ENCODE measurements at places on chromosomes 4 and X.
A peak's percentile ranks its signal among the peaks of the same experiment; 100 is the strongest.

- peaks cover 10% of the 10 kb centered on the region for H3K27me3 ChIP-seq
- H3K4me1 ChIP-seq, result no peaks in the 10 kb centered on the region
- no peaks in the 10 kb centered on the region for H3K36me3 ChIP-seq
- no peak overlapping the region for H3K4me3 ChIP-seq
- H3K27ac ChIP-seq, result no peak overlapping the region
- ATAC-seq, result no peak
Observed at GRCh38 chr4:8700531-8700930, 108.0 kb downstream of the CPZ start.

DNA sequence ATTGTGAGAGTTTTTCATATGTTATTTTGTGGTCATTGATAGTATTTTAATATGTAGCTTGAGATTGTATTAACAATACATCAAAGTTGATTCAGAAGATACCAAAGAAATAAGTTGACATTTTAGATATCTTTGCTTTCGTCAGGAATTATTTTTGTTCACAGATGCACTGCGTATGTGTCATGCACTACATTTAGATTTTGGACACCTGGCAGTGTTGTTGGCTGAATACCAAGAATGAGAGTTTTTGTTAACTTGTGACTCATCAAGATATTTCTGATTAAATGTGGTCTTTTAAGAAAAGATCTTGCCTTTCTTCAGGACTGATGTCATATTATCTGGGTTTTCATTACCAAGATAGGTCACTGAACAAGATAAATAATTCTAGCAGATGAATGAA lies 633.4 kb downstream of the CENPC start:
- no peak for ATAC-seq
- no peaks in the 10 kb centered on the region for H3K27me3 ChIP-seq
- H3K27ac ChIP-seq, result no peak overlapping the region
- H3K4me3 ChIP-seq, result no peak overlapping the region
- no peaks in the 10 kb centered on the region for H3K4me1 ChIP-seq

GRCh38 chr4:6331018-6331417 lies 61.4 kb downstream of the WFS1 start:
- no peak for ATAC-seq
- H3K4me1 ChIP-seq, result no peaks in the 10 kb centered on the region
- no peak overlapping the region for H3K4me3 ChIP-seq
- H3K27ac ChIP-seq, result no peak overlapping the region

DNA sequence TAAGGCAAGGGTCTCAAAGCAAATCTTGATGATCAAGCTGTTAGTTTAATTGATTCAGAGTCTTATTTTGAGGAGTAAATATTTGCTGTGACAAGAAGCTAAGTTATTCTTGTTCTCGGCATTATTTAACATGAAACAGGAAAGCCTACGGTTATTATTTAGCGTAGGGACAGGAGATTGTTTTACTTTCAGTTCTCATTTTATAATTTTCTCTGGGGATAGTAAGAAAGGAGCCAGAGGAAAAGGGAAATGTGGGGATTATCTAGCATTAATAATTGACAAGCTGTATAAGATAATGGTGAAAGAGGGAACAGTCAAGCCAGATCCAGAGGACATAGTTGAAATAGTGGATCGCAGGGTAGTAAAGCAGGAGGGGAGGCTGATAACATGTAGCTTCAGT lies 39.7 kb upstream of the PARM1 start:
- H3K27me3 ChIP-seq, result no peaks in the 10 kb centered on the region
- no peak overlapping the region for H3K4me3 ChIP-seq
- H3K27ac ChIP-seq, result no peak overlapping the region

- no peak overlapping the region for H3K4me3 ChIP-seq
- peaks cover 31% of the 10 kb centered on the region for H3K4me1 ChIP-seq
Observed at GRCh38 chr4:118825799-118826198, 10.1 kb downstream of the SEC24D start.

DNA sequence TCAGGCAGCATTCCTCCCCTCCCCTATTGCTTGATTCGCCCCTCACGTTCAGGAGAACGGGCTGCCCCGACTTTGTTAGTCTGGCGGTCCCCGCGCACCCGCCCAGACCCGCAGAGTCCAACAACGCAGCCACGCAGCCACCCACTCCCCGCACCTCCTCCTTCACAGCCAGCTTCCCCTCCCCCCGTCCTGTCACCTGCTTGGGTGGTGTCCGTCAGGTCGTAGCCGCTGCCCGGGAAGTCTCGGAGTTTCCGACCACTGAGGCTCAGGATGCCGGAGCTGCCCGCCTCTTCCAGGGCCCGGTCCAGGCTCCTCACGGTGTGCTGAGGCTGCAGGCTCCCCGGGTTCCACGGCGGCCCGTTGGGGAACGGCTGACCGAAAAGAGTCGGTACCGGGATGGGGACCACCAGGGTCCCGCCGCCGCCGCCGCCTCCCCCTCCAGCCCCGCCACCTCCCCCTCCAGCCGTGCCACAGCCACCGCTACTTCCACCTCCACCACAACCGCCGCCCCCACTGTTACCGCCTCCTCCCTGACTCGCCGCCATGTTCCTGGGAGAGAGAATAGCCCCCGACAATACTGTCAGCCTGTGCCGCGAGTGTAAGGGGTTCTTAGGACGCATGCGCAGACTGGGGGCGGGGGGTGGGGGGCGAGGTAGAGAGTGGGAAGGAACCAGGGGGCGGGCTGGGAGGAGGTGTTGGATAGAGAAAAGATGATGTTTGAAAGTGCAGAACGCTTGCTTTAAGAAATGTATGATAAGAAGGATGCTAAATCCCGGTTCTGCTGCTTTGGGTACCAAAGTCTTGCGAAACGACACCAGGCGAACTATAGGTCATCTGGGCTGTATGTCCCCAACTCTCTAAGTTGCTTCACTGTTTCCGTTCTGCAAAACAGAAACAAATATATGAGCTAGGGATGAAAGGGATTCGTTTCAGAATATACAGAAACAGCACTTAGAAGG lies at the start of gene LRCH2:
Gene LRCH2, minus strand, starts transcription at position 600 of the 959 bp plus-strand sequence. Its CDS starts 55 bp downstream, at position 545.
- H3K36me3 ChIP-seq, result no peaks in the 10 kb centered on the region
- H3K4me3 ChIP-seq, result no peak within 1 kb of the TSS
- peaks cover 19% of the 10 kb centered on the region for H3K27me3 ChIP-seq
- ATAC-seq, result no peak
- no peak within 1 kb of the TSS for H3K27ac ChIP-seq

- no peak for ATAC-seq
- no peaks in the 10 kb centered on the region for H3K36me3 ChIP-seq
- H3K4me1 ChIP-seq, result no peaks in the 10 kb centered on the region
- no peaks in the 10 kb centered on the region for H3K27me3 ChIP-seq
- no peak overlapping the region for H3K4me3 ChIP-seq
- no peak overlapping the region for H3K27ac ChIP-seq
Observed at GRCh38 chrX:93580634-93581033, 92.7 kb downstream of the NAP1L3 start.

DNA sequence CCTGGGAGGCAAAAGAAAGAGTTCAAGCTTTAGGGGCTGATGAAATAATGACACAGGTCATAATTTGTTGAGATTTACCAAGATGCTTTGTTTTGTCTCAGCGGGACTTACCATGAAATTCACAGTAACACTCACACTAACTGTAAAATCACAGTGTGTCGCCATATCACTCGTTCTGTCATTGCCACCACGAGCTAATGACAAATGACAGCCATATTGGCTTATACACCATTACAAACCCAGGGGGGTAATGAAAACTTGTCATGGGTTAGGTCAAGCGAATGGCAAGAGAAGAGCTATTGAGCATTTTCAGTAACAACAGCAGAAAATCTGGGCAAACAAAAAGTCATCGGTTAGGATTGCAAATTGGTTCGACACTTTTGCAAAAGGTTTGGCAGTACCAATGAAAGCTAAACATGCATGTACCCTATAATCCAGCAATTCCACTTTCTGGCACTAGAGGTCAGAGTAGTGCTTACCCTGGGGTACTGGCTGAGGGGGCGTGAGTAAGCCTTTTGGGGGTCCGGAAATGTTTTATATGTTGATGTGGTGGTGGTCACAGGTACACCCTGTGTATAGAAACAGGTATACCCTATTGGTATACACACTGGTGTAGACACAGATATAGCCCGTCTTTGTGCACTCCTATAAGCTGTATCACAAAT lies 83.9 kb upstream of the RAI2 start:
- H3K4me3 ChIP-seq, result no peak overlapping the region
- peaks cover 6% of the 10 kb centered on the region for H3K27me3 ChIP-seq
- no peaks in the 10 kb centered on the region for H3K4me1 ChIP-seq
- H3K36me3 ChIP-seq, result no peaks in the 10 kb centered on the region

GRCh38 chr4:4396628-4397440 lies 9.9 kb downstream of the NSG1 start:
- no peak overlapping the region for H3K27ac ChIP-seq
- no peak for ATAC-seq
- H3K36me3 ChIP-seq, result peaks cover 49% of the 10 kb centered on the region

DNA sequence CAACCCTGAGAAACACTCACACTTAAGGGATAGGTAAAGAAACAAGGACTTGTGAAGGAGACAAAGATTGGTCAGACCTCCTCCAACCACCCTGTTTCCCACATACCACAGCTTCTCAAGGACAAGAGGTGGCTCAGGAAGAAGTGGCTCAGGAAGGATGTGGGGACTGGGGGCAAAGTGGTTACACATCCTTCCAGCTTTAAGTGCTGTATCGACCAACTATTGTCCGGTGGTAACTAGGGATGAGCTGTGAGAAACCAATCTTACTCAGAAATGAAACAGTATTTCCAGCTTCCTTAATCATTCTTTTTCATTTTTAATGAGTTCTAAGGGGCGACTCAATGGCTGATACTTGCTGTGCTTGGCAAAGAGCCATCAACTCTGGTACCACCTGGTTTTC lies 8.5 kb upstream of the LHFPL1 start:
- H3K27ac ChIP-seq, result no peak overlapping the region
- H3K27me3 ChIP-seq, result no peaks in the 10 kb centered on the region
- no peaks in the 10 kb centered on the region for H3K36me3 ChIP-seq
- ATAC-seq, result peak; percentile 50
- H3K4me3 ChIP-seq, result no peak overlapping the region
- no peaks in the 10 kb centered on the region for H3K4me1 ChIP-seq

DNA sequence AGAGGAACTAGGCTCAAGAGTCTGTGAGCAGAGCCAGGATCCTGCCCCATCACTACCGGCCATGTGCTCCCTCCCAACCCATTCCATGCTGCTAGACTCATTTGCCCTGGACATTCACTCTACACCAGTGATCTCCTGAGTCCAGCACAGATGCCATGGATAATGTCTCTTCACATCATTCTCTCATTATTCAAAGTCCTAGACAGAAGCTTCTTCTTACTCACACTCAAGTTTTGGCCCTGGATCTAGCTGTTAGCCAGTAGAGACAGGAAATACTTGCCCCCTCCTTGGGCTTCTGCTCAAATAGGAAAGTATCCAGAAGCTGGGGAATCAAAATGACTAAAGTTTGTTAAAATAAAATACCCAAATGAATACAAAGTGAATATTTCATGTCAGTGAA lies 266.8 kb upstream of the LDB2 start:
- H3K4me3 ChIP-seq, result no peak overlapping the region
- no peak for ATAC-seq
- H3K36me3 ChIP-seq, result no peaks in the 10 kb centered on the region
- no peaks in the 10 kb centered on the region for H3K4me1 ChIP-seq
- no peak overlapping the region for H3K27ac ChIP-seq

DNA sequence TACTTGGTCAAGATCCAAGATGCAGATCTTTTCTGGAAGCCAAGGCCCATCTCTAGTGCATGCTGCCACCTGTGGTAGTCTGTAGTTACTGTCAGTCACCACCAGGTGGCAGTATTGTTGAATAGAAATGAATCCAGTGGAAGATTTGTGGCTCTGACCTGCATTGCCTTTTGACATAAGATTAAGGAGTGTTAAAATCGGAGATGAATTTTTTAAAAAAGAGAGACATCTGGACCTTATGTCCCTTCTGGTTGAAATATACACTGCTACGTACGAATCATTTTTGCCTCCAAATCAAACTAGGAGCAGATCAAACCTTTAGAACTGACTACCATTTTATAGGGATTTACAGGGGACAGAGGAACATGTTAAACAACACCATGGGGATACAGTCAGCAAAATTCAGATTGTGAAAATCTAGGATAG lies 46.9 kb upstream of the RHOH start:
- H3K4me3 ChIP-seq, result peak overlapping the region; percentile 2
- ATAC-seq, result peak; percentile 85
- peaks cover 12% of the 10 kb centered on the region for H3K4me1 ChIP-seq
- peak overlapping the region; percentile 24 for H3K27ac ChIP-seq

- ATAC-seq, result no peak
- H3K4me1 ChIP-seq, result no peaks in the 10 kb centered on the region
- peaks cover 3% of the 10 kb centered on the region for H3K27me3 ChIP-seq
- no peak overlapping the region for H3K4me3 ChIP-seq
Observed at GRCh38 chr4:138650929-138651448, 364.6 kb upstream of the NOCT start.

GRCh38 chr4:90328558-90328957 lies 201.4 kb downstream of the CCSER1 start:
- H3K27me3 ChIP-seq, result no peaks in the 10 kb centered on the region
- no peaks in the 10 kb centered on the region for H3K4me1 ChIP-seq
- no peak overlapping the region for H3K27ac ChIP-seq
